ENCODE measurements at places on chromosomes 1 and 21. TPM values are rescaled to one million over a fixed set of nuclear protein-coding genes. Genes with fewer than 3 reads are reported as not detected.

Gene FAM229A
- total RNA-seq = 2.9 TPM

Gene SLC25A34
- 0.35 TPM for total RNA-seq

Gene SPRR5
- total RNA-seq = not detected

Gene AKR7A3
- 0.16 TPM for total RNA-seq

Measured in A549 treated with CpdA at 1 μM for 4 hours (cell line).